Motor neuron (in vitro differentiated cells): ENCODE measurements at places on chromosomes 4 and X. TPM values are rescaled to one million over a fixed set of nuclear protein-coding genes. Genes with fewer than 3 reads are reported as not detected.

Gene MFAP3L
- total RNA-seq: 6.6 and 6.7 TPM in 2 replicates

Gene FRMD7
- 0.31 and 0.38 TPM in 2 replicates for total RNA-seq

Gene CLDN34
- not detected in 2 replicates for total RNA-seq

Gene SPANXA1
- total RNA-seq: not detected in 2 replicates

Gene CD38
- total RNA-seq: 0.83 and 0.95 TPM in 2 replicates

Gene NLGN4X
- 4.7 and 8.7 TPM in 2 replicates for total RNA-seq

Gene ADH1C
- 0.59 and 0.67 TPM in 2 replicates for total RNA-seq

Gene ANKRD17
- total RNA-seq: 51.5 and 54.3 TPM in 2 replicates

Gene GAB3
- total RNA-seq: 0.86 and 4.4 TPM in 2 replicates

Gene GRK4
- 14.7 and 15.0 TPM in 2 replicates for total RNA-seq

Gene RTL5
- 1.6 and 2.1 TPM in 2 replicates for total RNA-seq

Gene KLF8
- total RNA-seq: 26.6 and 28.1 TPM in 2 replicates

Gene ANXA5
- 62.5 and 63.2 TPM in 2 replicates for total RNA-seq

Gene FAT1
- total RNA-seq: 104 and 105 TPM in 2 replicates

Gene SYNPO2
- 20.7 and 23.9 TPM in 2 replicates for total RNA-seq

Gene GAGE12J
- not detected in 2 replicates for total RNA-seq

Gene MAGEB10
- total RNA-seq: 0.15 and 0.33 TPM in 2 replicates

Gene CAPN6
- 0.19 and 0.33 TPM in 2 replicates for total RNA-seq

Gene SPATA4
- 0.23 and 0.73 TPM in 2 replicates for total RNA-seq

Gene TIGD4
- total RNA-seq: 0.86 and 1.0 TPM in 2 replicates

Gene ARHGAP4
- total RNA-seq: 4.9 and 5.2 TPM in 2 replicates

Gene CFP
- 0.64 and 1.3 TPM in 2 replicates for total RNA-seq

Gene ARMCX1
- 32.1 and 39.5 TPM in 2 replicates for total RNA-seq

Gene CFAP47
- 0.64 and 0.67 TPM in 2 replicates for total RNA-seq

Gene LSM6
- total RNA-seq: 36.0 and 43.1 TPM in 2 replicates
